ENCODE measurements at places on chromosomes 7 and 10. TPM values are rescaled to one million over a fixed set of nuclear protein-coding genes. Genes with fewer than 3 reads are reported as not detected.
A peak's percentile ranks its signal among the peaks of the same experiment; 100 is the strongest.

GRCh38 chr7:24572997-24573553 is at the start of gene PALS2:
PALS2 (plus strand) TSS chr7:24573452; CDS start chr7:24623668, 50,216 bp downstream.
- peak within 1 kb of the TSS; percentile 79 for H3K27ac ChIP-seq
- DNase-seq: peak; percentile 86
- H3K27me3 ChIP-seq: peaks cover 53% of the 10 kb centered on the region
- H3K4me1 ChIP-seq: peaks cover 18% of the 10 kb centered on the region
- H3K36me3 ChIP-seq: no peaks in the 10 kb centered on the region
- H3K4me3 ChIP-seq: peak within 1 kb of the TSS; percentile 97

- H3K4me3 ChIP-seq: peak overlapping the region; percentile 6
- no peak for DNase-seq
- peak overlapping the region; percentile 30 for H3K27ac ChIP-seq
- no peaks in the 10 kb centered on the region for H3K27me3 ChIP-seq
- H3K4me1 ChIP-seq: peaks cover 72% of the 10 kb centered on the region
Observed at GRCh38 chr10:71974489-71975021, 10.4 kb downstream of the CHST3 start.

GRCh38 chr10:47071891-47072290 is 160.7 kb downstream of the PTPN20 start:
- H3K4me1 ChIP-seq: peaks cover 3% of the 10 kb centered on the region
- peaks cover 47% of the 10 kb centered on the region for H3K27me3 ChIP-seq
- H3K36me3 ChIP-seq: no peaks in the 10 kb centered on the region
- no peak overlapping the region for H3K4me3 ChIP-seq

PAX4 gene
- 3.4 TPM for total RNA-seq
